ENCODE measurements at places on chromosomes 16 and 17.

GRCh38 chr17:12057520-12057919 is 36.8 kb downstream of the MAP2K4 start:
- H3K27me3 ChIP-seq: no peaks in the 10 kb centered on the region
- H3K36me3 ChIP-seq: peaks cover 15% of the 10 kb centered on the region
- no peak overlapping the region for H3K4me3 ChIP-seq
- H3K4me1 ChIP-seq: no peaks in the 10 kb centered on the region
- no peak overlapping the region for H3K27ac ChIP-seq

DNA sequence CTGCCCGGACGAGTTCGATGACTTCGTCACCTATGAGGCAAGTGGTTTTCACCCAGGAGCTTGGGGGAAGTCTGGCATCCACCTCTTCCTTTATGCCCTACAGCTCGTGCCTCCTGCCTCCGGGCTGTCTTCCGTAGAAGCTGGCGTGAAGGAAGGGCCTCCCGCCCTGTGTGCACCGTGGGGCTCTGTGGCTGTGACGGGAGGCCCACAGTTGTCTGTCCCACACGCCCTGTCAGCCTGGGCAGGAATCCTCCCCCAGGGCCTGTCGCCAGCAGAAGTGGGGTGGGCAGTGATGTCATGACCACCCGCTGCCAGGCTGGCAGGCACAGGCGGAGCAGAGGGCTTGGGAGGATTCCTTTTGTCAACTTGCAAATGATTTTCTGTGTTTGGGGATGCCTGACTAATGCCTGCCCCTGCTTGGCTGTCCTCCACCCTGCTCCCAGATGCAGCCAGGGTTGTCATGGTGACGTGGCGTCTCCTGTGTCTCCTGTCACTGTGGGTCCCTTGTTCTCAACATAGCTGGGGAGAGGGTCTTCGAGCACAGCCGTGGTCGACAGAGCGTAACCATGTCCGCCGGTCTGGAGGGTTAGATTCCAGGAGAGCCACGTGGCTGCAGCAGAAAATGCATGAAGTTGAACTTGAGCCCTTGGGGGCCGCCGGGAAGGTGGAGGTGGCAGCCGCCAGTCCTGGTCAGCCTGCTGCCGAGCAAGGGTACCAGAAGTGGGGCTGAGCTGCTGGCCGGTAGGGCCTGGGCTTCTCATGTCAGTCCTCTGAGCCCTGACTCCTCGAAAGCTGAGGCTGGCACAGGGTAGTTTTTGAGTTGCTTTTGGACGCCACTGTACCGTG is 46.1 kb downstream of the RAB11FIP3 start:
- H3K4me3 ChIP-seq: no peak overlapping the region
- H3K36me3 ChIP-seq: no peaks in the 10 kb centered on the region
- no peak for DNase-seq
- no peaks in the 10 kb centered on the region for H3K4me1 ChIP-seq
- no peaks in the 10 kb centered on the region for H3K27me3 ChIP-seq
- no peak overlapping the region for H3K27ac ChIP-seq

- H3K36me3 ChIP-seq: no peaks in the 10 kb centered on the region
- no peaks in the 10 kb centered on the region for H3K4me1 ChIP-seq
- no peak for DNase-seq
- no peak overlapping the region for H3K4me3 ChIP-seq
- peaks cover 9% of the 10 kb centered on the region for H3K27me3 ChIP-seq
- H3K27ac ChIP-seq: no peak overlapping the region
These were observed 103.9 kb upstream of the SEC14L1 start for GRCh38 chr17:77036841-77037381.

- no peak for DNase-seq
- no peaks in the 10 kb centered on the region for H3K4me1 ChIP-seq
- H3K27ac ChIP-seq: no peak within 1 kb of the TSS
- peaks cover 4% of the 10 kb centered on the region for H3K27me3 ChIP-seq
These were observed at the start of gene KRT222 for GRCh38 chr17:40664582-40665333. Gene KRT222 (minus strand): TSS chr17:40665177. CDS start chr17:40665099, 78 bp downstream.

DNA sequence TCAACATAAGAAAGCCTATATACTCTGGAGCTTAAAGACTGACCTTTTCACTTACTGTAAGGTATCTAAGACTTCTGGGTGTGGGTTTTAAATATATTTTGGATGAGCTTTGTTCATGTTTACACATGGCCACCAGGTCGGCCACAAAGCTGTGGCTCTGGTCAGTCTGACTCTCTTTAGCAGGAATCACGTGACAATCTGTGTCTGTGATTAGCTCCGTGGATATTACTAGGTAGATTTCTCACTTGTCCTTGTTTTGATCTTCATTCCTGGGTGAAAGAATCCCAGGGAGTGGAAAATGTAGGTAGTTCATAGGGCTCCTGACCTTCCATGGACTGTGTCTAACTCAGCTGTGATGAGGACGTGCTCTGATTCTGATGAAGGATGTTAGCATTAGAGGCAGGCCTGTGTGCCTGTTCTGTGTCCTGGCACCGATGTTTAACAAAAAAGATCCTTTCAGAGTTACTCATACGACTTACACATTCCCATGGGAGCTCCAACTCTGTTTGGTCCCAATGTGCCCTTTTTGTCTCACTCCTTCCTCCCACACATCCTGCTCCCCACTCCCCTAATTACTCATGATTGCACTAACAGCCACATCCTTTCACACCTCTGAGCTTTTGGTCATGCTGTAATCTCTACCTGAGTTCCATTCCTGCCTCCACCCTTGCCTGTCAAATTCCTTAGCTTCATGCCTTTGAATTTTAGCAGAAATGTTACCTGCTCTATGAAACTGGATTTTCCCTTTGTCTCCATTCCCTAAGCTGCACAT is 425.1 kb downstream of the MAF start:
- H3K4me3 ChIP-seq: no peak overlapping the region
- no peaks in the 10 kb centered on the region for H3K27me3 ChIP-seq
- no peaks in the 10 kb centered on the region for H3K4me1 ChIP-seq
- H3K27ac ChIP-seq: no peak overlapping the region
- DNase-seq: no peak
